KG1 (cell line): ENCODE measurements at places on chromosomes 7 and 10.
A peak's percentile ranks its signal among the peaks of the same experiment; 100 is the strongest.

- peak; percentile 9 for DNase-seq
Measured at GRCh38 chr10:97914837-97915211, 65.2 kb downstream of the GOLGA7B start.

- no peak for DNase-seq
Measured at GRCh38 chr10:125799451-125800182, 23.4 kb downstream of the UROS start.

GRCh38 chr10:24762966-24763623 lies 39.4 kb upstream of the ARHGAP21 start:
- no peak for DNase-seq

- no peak for DNase-seq
Measured at GRCh38 chr7:149855361-149856305, 17.5 kb downstream of the ZNF862 start.

GRCh38 chr7:6530626-6531491 lies 20.4 kb downstream of the GRID2IP start:
- DNase-seq: no peak

DNA sequence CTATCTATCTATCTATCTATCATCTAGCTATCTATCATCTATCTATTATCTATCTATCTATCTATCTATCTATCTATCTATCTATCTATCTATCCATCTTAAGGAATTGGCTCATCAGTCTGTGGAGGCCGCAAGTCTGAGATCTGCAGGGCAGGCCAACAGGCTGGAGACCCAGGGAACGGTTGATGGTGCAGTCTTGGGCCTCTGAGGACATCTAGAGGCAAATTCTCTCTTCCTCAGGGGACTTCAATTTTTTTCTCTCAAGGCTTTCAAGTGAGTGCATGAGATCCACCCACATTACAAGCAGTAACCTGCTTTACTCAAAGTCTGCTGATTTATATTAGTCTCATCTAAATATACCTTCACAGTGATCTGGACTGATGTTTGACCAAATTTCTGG lies 197.0 kb downstream of the GLRX3 start:
- no peak for DNase-seq

DNA sequence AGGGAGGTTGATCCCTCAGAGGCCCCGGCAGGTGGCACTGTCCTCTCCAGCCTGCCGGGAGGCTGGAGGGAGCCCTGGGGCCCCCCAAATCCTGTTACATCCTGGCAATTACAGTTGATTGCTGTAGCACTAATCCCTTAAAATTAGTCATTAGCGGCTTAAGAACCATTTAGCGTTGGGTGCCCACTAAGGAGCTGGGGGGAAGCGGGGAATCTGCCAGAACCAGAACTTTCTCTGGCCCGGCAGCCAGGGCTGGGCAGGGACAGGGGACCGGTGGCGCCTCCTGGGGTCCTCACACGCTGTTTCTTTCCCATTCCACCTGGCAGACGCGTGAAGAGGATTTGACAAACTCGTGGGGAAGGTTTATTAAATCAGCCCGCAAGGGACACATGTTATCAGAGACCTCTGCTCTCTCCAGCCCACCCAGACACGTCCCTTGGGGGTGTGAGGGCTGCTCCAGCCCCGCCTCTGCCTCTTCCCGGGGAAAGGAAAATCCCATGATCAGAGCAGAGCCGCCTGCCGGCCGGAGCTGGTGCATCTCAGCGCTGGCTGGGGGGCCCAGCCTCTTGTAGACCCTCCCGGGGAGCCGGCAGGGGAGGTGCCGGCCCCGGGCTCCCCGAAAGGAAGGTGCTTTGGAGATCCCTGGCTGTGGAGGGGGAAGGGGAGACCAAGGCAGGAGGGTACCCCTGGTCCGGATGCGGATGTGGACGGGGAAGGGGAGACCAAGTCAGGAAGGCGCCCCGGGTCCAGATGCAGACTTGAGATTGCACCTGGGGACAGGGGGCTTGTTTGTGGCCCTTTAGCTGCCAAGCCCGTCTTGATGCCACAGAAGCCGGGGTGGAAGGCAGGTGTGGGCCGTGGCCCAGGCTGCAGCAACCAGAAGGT lies 142.7 kb downstream of the ELFN1 start:
- no peak for DNase-seq

- DNase-seq: no peak
Measured at GRCh38 chr7:16232273-16232672, 189.1 kb downstream of the CRPPA start.

DNA sequence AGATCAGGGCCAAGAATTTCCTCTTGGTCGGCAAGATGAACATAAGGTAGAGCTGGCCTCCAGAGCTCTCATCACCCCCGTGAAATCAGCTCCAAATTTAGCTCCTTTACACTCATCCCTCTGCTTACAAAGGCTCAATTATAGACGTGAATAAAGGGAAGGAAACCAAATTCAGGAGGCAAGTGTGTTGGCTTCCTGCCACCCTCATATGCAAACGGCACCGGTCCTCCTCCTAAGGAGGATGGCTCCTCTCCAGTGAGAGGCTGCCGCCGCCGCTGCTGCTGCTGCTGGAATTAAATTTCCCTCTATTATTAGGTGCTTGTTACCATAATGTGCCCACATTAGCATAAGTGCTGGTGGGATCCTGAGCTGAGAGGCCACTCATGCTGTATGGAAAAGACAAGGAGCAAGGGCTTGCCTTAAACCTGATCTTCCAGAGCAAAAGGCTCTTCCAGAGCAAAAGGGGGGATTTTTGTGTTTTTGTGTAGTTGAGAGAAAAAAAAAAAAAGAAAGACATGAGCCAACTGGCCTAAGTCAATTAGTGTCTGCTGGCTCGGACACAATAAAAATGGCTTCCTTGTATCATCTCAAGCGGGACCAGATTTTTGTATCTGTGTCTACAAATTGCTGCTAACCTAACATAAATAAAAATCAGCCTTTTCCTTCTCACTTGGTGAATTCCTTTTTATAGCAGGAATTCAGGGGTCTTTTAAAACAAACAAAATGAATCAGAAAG lies 68.4 kb downstream of the CDHR3 start:
- no peak for DNase-seq

DNA sequence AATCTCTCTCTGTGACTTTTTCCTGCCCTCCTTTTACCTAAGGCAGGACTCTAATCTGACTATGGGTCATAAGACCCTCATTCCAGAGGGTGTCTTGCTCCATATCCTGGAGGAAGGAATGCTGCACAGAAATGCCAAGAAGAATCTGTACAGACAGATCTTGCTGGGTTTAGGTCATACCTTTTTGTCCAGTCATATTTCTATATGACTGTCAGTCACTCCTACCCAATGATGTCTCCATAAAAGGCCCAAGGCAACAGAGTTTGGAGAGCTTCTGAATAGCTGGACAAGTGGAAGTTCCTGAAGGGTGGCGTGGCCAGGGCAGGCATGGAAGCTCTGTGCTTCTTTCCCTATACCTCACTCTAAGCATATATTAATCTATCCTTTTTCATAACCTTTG lies 47.5 kb downstream of the FEZF1 start:
- no peak for DNase-seq

DNA sequence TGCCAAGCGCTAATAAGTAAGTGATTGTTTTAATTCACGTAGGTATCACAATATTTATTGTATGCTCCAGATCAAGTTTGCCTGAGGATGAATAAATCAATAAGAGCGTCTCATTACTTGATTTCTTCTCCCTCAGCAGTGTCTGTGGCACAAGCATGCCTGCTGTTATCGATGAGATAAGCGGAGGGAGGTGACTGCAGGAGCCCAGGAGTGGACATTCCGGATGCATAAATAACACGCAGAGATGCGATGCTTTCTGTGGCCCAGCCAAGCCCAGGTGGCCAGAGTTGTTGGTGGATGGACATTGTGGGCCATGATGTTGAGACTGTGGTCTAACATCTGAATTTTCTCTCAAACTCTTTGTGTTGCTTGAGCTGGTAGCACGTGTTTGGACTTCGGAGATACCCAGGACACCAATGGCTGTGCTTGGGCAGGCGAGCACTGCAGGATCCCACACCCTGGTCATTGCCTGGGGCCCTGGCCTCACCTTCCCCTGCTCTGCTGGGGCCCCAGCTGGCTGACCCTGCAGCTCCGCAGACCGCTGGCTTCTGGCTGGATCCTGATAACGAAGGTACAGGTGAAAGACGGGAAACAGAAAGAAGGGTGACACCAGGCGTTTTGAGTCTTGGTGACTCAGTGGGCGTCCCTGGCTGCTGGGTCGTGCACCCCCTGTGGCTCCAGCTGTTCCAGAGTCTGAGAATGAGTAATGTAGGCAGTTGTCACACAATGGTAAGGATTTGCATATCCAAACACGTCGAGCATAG lies 31.2 kb upstream of the MNX1 start:
- DNase-seq: no peak

GRCh38 chr10:27464993-27465392 lies 39.1 kb upstream of the RAB18 start:
- DNase-seq: peak; percentile 65

GRCh38 chr10:44398271-44398670 lies 13.4 kb upstream of the CXCL12 start:
- DNase-seq: no peak

DNA sequence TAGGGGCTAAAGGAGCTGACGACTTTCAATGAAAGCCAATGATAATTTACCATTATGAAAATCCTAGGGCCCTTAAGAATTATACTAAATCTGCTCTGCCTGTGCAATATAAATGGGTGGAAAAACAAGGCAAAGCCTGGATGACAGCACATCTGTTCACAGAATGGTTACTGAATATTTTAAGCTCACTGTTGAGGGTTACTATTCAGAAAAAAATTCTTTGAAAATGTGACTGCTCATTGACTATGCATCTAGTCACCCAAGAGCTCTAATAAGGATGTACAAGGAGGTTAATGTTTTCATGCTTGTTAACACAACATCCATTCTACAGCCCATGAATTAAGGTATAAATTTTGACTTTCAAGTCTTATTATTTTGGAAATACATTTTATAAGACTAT lies 8.9 kb downstream of the DKK1 start:
- no peak for DNase-seq

- DNase-seq: no peak
Measured at GRCh38 chr10:76983624-76984023, 654.0 kb downstream of the KCNMA1 start.

DNA sequence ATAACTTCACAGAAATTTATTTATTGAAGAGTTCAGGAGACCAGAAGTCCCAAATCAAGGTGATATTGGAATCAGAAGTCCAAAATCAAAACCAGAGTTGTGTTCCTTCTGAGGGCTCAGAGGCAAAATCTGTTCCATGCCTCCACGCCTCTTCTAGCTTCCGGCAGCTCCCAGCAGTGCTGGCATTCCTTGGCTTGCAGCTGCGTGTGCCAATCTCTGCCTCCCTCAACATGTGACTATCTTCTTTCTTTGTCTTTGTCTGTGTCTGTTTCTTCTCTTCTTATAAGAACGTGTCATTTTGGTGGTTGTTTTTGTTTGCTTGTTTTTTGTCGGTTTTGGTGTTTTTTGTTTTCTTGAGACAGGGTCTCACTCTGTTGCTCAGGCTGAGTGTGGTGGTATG lies 116.1 kb downstream of the APBB1IP start:
- no peak for DNase-seq

DNA sequence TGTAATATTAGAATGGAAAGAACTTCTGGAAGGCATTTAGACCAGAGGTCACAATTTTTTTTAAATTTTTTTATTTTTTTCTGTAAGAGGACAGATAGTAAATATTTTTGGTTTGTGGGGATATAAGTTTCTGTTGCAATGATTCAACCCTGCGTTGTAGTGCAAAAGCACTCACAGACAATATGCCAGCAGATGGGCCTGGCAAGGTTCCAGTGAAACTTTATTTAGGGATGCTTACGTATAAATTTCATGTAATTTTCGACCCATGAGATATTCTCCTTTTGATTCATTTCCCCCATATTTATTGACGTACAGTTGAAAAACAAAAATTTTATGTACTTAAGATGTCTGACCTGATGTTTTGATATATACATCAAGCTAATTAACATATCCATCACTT lies 72.8 kb upstream of the NMT2 start:
- no peak for DNase-seq

DNA sequence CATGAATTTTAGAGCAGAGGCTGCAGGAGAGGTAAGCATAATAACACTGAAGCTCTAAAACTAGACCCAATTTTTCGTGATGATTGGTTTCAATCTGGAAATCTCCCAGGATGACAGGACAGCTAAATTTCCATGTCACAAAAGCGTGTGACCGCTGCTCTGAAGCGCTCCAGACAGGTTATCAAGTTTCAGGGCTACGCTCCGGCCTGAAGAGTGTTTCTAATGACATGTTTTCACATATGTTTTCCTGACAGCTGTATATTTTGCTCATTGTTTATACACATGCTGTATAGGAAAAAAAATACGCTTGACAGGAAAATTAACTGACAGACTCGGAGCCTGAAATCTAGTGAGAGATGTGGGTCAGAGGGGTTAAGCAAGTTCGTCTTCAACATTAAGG lies 219.8 kb upstream of the BMPER start:
- DNase-seq: no peak

GRCh38 chr10:19628767-19629560 lies 187.3 kb upstream of the PLXDC2 start:
- DNase-seq: no peak

- DNase-seq: no peak
Measured at GRCh38 chr10:89627830-89628229, 17.2 kb downstream of the PANK1 start.

GRCh38 chr7:117992635-117993376 lies 119.6 kb upstream of the CTTNBP2 start:
- DNase-seq: no peak

DNA sequence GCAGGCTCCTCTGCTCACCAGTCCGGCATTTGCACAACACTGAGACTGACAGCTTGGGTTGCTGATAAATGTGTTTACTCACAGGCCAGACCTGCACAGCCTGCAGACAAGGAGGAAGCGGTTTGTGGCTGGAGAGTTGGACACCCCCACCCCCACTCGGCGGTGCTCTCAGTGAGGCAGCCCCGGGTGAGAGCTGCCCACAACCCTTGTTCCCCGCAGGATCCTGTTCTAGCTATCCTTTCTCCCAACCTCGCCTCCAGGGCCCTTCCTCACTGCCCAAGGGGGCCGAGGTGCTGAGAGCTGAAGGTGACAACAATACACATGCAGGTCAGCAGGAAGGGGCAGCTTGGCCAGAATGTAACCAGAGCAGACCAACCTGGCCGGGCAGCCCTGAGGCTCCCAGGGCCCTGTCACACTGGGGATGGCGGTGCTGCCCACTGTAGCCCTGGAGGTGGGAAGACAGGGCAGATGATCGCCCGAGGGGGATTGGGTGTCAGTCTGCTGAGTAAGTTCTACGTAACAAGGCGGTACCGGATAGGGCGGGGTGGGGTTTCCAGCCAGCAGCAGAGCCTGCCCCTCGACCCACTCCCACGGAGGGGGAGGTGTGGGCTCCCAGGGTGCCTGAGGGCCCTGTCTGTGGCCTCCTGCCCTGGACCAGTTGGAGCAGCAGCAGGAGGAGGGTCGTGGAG lies 2.1 kb upstream of the ADAM8 start:
- peak; percentile 69 for DNase-seq

DNA sequence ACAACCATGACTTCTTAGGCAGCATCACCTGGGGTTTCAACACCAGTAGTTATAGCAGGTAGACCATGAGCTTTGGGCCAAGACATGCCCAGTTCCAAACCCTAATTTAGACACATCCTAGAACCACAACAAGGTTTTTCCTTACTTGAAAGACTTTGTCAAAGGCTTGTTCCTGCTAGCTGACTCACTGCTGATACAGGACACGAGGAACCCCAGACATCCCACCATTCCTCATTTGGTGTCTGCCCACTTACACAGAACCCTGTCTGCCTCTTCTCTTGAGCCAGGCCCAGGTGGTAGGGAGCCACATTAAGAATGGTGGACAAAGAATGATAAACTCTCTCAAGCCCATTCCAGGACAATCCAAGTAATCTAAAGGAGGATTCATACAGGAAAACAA lies 109.0 kb downstream of the CCDC71L start:
- DNase-seq: no peak

GRCh38 chr10:88783724-88784123 lies 18.8 kb upstream of the LIPM start:
- no peak for DNase-seq

- no peak for DNase-seq
Measured at GRCh38 chr10:112678581-112678980, 231.6 kb downstream of the VTI1A start.
